ENCODE measurements at places on chromosomes 7 and 10.

- peaks cover 40% of the 10 kb centered on the region for H3K36me3 ChIP-seq
- H3K27me3 ChIP-seq = no peaks in the 10 kb centered on the region
- no peak overlapping the region for H3K4me3 ChIP-seq
- H3K27ac ChIP-seq = no peak overlapping the region
- DNase-seq = no peak
- H3K4me1 ChIP-seq = peaks cover 25% of the 10 kb centered on the region
These were observed 166.3 kb downstream of the NEURL1 start for GRCh38 chr10:103659674-103660363.

DNA sequence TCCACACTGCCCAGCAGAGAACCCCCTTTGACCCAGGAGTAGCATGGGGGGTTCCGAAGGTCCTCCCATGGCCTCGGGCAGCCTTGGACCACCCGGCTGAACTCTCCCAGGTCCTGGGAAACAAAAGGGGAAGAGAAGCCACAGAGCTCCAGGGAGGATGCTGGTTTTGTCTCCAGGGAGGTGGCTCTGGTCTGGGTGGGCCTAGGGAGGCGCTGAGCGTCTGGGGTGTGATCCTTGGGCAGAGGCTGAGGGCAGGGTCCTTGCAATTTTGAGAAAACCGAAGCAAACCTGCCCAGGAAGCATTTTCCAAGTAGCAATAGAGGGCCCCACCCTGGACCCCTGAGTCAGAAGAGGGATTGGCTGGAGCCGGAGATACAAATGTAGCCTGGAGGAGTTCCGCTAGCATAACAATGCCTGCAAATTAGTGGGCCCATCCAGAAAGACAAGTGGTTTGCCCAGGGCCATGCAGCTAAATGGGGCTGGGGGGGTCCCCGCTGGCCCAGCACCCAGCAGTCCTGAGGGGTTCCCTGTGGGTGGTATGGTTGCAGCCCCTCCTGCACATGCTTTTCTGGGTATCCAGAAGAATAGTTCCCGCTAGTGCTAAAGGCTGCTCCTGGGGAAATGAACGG is 2.0 kb downstream of the UTF1 start:
- H3K4me1 ChIP-seq = no peaks in the 10 kb centered on the region
- DNase-seq = no peak

- peaks cover 3% of the 10 kb centered on the region for H3K4me1 ChIP-seq
- H3K36me3 ChIP-seq = no peaks in the 10 kb centered on the region
- no peak overlapping the region for H3K4me3 ChIP-seq
- DNase-seq = no peak
- no peaks in the 10 kb centered on the region for H3K27me3 ChIP-seq
These were observed 81.9 kb upstream of the TRIL start for GRCh38 chr7:29039821-29040578.

DNA sequence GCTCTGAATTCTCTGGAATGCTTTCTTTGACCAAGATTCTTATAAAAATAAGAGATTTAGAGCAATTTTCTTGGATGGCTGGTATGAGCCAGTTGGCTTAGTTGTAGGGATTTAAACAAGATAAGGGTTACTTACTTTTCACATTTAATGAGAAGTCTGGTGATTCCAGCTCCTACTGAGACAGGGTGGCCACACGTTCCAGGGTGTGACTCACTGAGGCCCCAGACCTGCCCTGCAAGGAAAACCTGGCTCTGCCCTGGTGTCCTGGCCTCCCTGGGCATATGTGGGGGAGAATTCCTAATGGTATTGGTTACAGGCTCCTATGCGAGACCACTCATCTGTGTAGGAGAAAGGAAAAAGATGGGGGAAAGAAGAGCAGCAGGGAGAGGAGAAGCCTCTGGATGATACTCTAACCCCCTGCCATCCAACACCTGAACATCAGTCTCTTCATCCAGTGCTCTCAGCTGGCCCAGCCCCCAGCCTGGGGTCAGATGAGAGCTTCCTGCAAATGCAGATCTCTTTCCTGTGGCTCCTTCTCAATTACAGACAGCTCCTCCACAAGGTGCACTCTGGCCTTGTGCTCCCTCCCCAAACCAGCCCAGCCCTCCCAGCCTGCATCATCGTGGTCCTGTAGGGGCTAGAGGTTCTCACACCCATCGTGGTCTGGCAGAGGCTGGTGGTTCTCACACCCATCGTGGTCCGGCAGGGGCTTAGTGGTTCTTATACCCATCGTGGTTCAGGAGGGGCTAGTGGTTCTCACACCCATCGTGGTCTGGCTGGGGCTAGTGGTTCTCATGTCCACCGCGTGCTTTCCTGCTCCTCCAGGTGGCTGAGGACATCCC is 139.9 kb downstream of the EGFR start:
- no peak overlapping the region for H3K4me3 ChIP-seq
- H3K27me3 ChIP-seq = no peaks in the 10 kb centered on the region
- H3K36me3 ChIP-seq = peaks cover 82% of the 10 kb centered on the region
- DNase-seq = no peak
- H3K4me1 ChIP-seq = no peaks in the 10 kb centered on the region
- H3K27ac ChIP-seq = no peak overlapping the region

GRCh38 chr7:123692471-123692877 is 36.8 kb downstream of the LMOD2 start:
- no peak for DNase-seq
- H3K36me3 ChIP-seq = peaks cover 12% of the 10 kb centered on the region

- H3K27me3 ChIP-seq = no peaks in the 10 kb centered on the region
- no peaks in the 10 kb centered on the region for H3K36me3 ChIP-seq
- H3K4me1 ChIP-seq = no peaks in the 10 kb centered on the region
- DNase-seq = no peak
- no peak overlapping the region for H3K27ac ChIP-seq
These were observed 258.5 kb downstream of the AGMO start for GRCh38 chr7:15303357-15303756.

DNA sequence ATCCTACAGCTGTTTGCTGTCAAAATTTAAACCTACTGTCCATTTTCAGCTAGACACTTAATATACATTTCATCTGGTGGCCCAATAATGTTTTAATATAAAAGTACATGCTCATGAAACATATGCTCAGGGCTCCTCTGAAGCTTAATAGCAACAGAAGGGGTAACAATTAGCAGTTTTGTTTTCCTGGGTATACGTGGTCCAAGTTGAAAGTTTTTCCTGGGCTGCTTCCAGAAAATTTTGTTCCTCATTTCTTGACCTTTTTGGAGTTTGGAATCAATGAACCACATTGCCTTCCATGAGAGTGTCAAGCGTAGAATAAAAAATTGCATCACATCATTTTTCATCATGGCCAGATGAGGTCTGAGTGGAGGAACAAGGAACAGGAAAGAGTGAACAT is 537.3 kb upstream of the MGMT start:
- no peak overlapping the region for H3K4me3 ChIP-seq
- no peaks in the 10 kb centered on the region for H3K4me1 ChIP-seq
- H3K36me3 ChIP-seq = no peaks in the 10 kb centered on the region

- no peak overlapping the region for H3K27ac ChIP-seq
- peaks cover 3% of the 10 kb centered on the region for H3K4me1 ChIP-seq
- no peak overlapping the region for H3K4me3 ChIP-seq
- H3K36me3 ChIP-seq = no peaks in the 10 kb centered on the region
- DNase-seq = no peak
These were observed 6.6 kb downstream of the DMBT1 start for GRCh38 chr10:122567056-122567660.

DNA sequence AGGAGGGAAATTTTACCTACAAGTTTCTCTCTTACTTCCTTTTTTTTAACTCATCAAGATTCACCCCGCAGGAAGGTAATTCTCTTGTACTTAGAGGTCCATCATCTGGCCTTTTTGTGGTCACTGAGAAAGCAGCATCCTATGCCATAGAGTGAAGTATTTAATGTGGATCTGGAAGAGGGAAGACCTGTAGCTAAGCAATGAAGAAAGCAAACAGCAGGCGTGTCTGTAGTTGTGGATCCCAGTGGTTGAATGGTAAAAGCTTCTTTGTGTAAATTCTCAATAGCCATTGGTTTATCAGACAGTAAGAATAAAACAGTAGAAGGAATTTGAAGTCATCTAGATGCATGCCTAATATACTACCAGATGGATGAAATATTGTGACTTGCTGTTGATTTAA is 196.4 kb downstream of the ANKRD7 start:
- H3K4me3 ChIP-seq = no peak overlapping the region
- no peaks in the 10 kb centered on the region for H3K27me3 ChIP-seq
- DNase-seq = no peak
- no peak overlapping the region for H3K27ac ChIP-seq
- no peaks in the 10 kb centered on the region for H3K36me3 ChIP-seq

DNA sequence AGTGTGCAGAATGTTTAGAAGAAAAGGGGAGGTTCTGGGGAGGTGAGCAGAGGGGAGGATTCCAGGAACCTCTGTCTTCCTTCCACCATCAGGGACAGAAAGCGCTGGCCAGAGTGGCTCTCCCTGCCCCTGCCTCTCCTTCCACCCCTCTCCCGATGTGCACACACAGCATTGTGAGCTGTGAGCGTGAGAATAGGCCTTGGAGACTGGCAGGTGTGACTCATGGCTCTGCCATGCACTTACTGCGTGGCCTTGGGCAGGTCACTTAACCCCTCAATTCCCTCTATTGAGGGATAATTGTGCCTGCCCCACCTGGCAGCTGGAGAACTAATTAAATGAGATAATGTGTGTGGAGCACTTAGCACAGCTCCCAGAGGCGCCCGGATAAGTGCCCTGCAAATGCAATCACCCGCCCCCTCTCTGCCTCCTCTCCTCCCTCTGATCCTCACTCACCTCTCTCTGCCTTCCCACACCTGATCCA is 115.4 kb downstream of the ZMIZ1 start:
- H3K27ac ChIP-seq = no peak overlapping the region
- no peaks in the 10 kb centered on the region for H3K27me3 ChIP-seq
- no peak overlapping the region for H3K4me3 ChIP-seq
- no peak for DNase-seq
- peaks cover 29% of the 10 kb centered on the region for H3K4me1 ChIP-seq
- H3K36me3 ChIP-seq = peaks cover 5% of the 10 kb centered on the region

- no peak overlapping the region for H3K27ac ChIP-seq
- H3K27me3 ChIP-seq = no peaks in the 10 kb centered on the region
- no peaks in the 10 kb centered on the region for H3K4me1 ChIP-seq
- DNase-seq = no peak
- no peak overlapping the region for H3K4me3 ChIP-seq
These were observed 170.9 kb downstream of the USP6NL start for GRCh38 chr10:11440250-11441150.

- DNase-seq = no peak
- peak overlapping the region; percentile 86 for H3K4me3 ChIP-seq
- peak overlapping the region; percentile 66 for H3K27ac ChIP-seq
- H3K4me1 ChIP-seq = peaks cover 42% of the 10 kb centered on the region
- H3K27me3 ChIP-seq = no peaks in the 10 kb centered on the region
- no peaks in the 10 kb centered on the region for H3K36me3 ChIP-seq
These were observed 2.3 kb downstream of the DNMBP start for GRCh38 chr10:100007231-100008141.

DNA sequence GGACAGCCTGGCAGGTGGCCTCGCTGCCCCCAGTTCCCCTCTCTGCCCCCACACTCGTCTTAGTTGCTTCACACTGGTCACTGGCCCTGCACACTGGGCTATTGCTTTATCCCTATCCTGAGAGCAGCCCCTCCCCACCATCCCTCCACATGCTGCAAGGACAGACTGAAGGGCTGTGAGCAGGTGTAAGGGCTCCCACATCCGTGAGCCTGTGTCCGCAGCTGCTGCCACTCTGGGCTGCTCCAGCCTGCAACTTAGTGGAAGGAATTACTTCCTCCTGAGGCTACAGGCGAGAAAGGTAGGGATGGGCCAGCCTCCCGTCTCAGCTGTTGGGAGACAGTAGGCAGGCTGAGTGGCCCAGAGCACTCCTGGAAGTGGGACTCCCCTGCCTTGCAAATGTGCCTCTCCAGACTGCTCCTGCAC is 3.8 kb downstream of the RARRES2 start:
- no peak overlapping the region for H3K4me3 ChIP-seq
- H3K27me3 ChIP-seq = peaks cover 34% of the 10 kb centered on the region
- DNase-seq = no peak
- H3K27ac ChIP-seq = no peak overlapping the region
- H3K36me3 ChIP-seq = no peaks in the 10 kb centered on the region
- H3K4me1 ChIP-seq = no peaks in the 10 kb centered on the region

DNA sequence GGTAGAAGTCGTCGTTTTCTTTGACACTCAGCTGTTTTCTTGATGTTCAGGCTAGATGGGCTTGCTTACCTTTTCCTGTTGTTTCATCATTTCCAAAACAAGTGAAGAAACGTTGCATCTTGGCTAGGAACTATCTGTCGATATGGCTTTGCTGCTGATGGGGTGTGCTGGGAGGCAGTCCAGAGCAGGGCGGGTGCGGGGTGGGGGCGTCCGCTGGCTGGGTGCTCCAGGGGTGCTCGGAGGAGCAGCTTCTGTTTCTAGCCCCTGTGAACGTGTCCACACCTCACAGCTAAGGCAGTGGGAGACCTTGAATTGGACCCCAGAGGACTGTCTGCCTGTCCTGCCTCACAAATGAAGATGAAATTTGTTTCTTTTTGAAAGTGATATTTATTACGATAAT is 7.6 kb upstream of the SUN1 start:
- no peaks in the 10 kb centered on the region for H3K36me3 ChIP-seq
- DNase-seq = no peak
- no peaks in the 10 kb centered on the region for H3K27me3 ChIP-seq

DNA sequence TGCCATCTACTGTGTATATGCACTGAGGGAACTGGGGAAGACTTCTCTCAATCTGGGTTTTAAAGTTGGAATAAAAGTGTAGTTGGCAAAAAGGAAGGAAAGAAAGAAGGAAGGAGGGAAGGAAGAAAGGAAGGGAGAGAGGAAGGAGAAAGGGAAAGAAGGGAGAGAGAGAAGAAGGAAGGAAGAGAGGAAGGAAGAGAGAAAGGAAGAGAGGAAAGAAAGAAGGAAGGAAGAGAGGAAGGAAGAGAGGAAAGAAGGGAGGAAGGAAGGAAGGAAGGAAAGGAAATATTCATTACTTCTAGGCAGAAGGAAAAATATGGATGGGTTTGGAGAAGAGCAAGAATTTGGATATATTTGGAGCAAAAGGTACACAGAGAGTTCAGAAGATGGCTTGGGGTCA is 343.6 kb upstream of the AUTS2 start:
- no peaks in the 10 kb centered on the region for H3K4me1 ChIP-seq
- H3K36me3 ChIP-seq = no peaks in the 10 kb centered on the region
- H3K27me3 ChIP-seq = no peaks in the 10 kb centered on the region
- no peak for DNase-seq

DNA sequence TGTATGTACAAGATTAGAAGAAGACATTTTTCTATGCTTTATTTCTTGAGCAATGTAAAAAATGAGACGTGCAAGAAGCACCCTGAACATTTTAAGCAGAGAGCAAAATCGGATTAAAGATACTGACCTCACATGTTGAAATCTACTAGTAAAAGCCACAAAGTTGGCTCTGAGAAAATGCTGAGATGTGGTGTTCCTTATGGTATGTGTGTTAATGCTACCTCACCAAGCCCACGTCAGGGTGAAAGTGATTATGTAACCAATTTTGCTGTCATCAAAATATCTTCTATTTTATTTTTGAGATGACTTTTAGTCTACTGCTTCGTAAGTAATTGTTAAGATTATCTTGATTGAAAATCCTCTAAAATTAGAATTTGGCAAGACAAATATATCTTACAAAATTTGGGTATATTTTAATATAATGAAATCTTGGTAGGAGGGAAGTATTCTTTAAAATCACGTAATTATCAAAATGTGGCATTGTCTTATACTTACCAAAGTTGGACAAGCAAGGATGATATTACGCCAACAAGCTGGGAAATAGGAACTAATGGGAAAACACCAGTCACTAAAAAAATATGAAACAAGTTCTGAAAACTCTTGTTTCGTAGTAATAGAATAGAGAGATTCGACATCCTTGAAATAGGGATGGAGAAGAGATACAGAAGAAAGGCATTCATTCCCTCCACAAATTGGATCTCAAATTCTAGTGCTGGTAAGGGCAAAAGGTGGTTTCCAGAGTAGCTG is 5.8 kb downstream of the ADO start:
- no peaks in the 10 kb centered on the region for H3K36me3 ChIP-seq
- no peak overlapping the region for H3K4me3 ChIP-seq
- no peak for DNase-seq
- peaks cover 17% of the 10 kb centered on the region for H3K4me1 ChIP-seq
- no peak overlapping the region for H3K27ac ChIP-seq
